ENCODE measurements at places on chromosomes 6 and 20.

- no peak for DNase-seq
Observed at GRCh38 chr6:121382467-121383121, 48.3 kb upstream of the TBC1D32 start.

DNA sequence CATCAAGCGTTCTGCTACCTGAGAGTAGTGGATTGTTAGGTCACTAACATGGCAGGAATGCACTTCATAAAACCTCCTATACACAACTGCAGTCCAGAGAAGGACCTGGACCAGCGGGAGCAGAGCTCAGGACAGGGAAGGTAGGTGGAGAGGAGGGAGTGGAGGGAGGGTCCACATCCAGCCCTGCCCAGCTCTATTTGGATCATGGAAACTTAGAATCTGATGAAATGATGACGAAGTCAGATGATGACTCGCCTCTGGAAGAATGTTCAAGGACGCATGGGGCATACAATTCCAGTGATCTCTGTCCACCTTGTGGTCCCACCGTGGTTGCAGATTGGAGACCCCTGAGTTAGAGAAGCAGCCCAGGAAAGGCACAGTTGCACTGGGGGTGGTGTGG, 68.8 kb downstream of the CLIC5 start:
- no peak for DNase-seq

DNA sequence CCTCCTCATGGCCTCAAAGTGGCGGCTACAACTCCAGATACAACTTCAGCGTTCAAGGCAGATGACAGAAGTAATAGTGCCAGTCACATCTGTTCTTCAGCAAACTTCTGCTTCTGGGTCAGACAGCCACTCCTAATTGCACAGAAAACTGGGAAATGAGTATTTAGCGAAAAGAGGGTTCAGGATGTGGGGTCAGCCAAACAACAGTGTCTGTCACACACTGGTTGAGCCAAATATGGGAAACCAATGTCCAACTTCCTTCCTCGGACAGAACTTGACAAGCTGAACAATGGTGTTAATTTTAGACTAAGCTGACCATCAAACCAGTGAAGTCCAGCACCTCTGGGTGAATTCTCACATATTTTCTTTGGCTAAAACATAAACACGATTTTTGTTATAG, 22.1 kb downstream of the NUDT3 start:
- no peak for DNase-seq

GRCh38 chr6:134674562-134674961, 275.3 kb downstream of the ALDH8A1 start:
- no peak for DNase-seq

DNA sequence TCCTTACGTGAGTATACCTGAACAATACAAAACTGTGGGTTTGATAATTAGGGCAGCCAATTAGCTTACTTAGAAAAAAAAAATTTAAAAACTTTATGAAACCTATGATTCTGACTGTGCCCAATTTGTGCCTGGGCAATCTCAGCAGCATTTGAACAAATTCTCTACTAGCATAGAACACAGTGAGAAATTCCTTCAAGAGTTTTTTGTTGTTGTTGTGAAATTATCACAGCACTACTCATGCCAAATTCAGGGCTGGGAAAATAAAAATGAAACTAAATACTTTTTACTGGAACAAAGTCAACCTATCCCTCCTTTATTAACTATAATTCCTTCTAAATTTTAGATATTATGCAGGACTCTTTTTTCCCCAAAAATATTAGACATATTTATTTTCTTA, 42.9 kb downstream of the POU3F2 start:
- no peak for DNase-seq

DNA sequence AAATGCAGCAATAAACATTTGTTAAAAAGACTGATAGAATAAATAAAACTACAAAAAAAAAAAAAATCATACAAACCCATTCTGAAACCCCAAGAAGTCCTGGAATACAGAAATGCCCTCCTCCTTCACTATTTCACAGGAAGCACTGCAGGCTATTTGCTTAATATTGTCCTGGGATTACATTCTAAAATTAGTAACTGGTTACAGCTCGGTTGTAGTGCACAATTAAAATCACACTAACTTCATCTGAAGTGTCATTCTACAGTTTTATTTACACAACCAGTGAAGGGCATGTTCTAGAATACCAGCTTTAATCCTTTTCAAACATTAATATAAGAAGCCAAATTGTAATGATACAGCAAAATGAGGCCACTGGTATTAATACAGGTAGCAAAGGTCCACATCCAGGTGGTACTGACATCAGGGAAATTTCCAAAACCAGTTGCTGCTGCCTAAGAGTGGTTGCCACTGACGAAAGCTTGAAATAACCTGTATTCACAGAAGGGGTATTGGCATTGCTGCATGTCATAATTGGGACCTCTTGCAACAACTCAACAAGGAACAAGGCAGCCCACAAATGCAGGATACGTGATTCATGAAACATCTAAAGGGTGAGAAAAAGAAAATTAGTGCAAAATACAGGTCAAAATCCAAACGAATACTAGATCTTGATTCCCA, 26.9 kb downstream of the AKIRIN2 start:
- no peak for DNase-seq

- no peak for DNase-seq
Observed at GRCh38 chr6:36973647-36974046, 12.3 kb downstream of the MTCH1 start.

DNA sequence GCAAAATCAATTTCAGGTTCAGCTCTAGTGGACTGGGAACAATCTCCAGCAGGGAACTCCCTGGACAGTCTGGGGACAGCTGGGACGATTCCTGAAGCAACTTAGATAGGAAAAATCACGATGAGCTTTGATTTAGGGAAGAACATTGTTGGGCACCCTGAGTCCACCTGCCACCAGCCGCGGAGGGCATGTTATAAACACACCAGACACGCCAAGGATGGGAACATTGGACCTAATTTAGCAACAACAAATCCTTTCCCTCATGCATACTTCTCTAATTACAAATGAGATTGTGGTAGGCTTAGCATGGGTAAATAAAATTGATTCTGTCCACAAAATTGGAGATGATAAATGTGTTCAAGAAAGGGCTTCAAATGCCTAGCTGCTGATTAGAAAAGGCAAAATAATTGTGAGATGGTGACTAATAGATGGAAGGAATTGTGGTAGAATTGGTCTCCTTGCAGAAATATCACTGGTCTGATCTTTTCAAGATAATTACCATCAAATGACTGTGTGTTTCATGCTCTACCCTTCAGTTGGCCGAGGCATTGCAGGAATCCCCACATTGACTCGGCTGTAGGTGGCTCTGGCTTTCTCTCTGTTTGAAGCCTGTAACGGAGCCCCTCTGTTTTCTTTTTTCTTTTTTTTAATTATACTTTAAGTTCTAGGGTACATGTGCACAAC, 6.1 kb upstream of the NANP start:
- no peak for DNase-seq

GRCh38 chr6:147392917-147393625, 115.4 kb upstream of the SAMD5 start:
- no peak for DNase-seq

DNA sequence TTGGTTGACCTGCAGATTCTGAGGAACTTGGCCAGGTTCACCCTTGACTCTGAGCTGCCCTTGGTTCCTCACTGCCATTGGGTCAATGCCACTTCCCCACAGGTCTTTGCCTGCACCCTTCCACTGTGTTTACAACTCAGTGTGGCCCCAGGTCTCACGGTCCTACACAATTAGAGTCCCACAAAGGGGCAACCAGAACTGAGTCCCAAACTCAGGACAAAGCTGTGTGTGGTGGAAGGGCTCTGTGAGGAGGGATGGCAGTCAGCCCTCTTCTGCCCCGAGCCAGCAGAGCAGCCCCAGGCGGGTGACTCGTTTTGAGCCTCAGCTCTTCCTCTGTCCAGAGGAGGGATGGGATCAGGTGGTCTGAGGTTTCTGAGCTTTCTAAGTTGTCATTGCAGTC, 69.5 kb downstream of the NPEPL1 start:
- no peak for DNase-seq

GRCh38 chr20:41910558-41910957, 292.4 kb upstream of the CHD6 start:
- DNase-seq, result no peak

DNA sequence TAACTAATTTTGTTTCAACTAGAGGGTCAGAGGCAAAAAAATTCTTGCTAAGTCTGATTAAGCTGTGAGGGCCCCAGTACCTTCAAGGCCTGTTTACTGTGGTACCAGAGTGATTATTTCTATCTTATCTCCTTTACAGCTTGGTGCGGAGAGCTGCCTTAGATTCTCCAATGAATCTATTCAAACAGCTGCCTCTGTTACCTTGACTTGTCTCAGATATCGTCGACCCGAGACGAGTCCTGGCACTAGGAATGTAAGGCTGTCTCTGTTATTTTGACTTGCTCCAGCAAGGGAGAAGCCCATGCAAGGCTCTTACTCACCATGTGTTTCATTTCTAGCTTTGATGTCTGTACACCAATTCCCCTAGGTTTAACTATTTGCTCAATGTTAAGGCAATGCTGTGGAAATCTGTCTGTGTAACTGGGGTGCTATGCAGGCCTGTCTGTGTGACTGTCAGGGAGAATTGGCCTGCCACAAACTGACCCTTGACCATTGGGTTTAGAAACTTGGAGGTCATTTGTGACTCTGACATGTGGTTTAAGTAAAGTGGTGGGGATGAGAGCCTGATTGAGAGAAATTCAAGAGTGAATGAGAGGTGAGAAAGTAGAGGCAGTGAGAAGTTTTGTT, 10.4 kb upstream of the FKBPL start:
- DNase-seq, result no peak

- DNase-seq, result no peak
Observed at GRCh38 chr6:150634176-150634963, 34.7 kb downstream of the PLEKHG1 start.

GRCh38 chr20:34389954-34390555, 27.0 kb downstream of the ITCH start:
- DNase-seq, result no peak

DNA sequence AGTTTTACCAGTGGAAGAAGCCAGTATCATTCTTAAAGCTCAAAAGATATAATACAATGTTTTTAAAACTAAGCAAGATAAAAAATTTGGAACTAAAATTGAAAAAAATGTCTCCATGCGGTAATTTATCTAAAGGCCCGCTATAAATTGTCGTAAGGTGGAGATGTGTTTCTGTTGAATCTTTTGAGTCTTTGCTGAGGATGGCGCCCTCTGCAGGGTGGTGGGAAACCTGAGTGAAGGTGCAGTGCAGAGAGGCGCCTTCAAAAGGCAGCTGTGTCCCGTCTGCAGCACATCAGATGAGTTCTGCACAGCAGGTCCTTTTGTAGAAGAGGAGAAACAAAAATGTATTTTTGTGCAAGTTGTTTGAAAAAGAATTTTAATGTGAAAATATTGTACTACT, 29.4 kb upstream of the KIF25 start:
- DNase-seq, result no peak

DNA sequence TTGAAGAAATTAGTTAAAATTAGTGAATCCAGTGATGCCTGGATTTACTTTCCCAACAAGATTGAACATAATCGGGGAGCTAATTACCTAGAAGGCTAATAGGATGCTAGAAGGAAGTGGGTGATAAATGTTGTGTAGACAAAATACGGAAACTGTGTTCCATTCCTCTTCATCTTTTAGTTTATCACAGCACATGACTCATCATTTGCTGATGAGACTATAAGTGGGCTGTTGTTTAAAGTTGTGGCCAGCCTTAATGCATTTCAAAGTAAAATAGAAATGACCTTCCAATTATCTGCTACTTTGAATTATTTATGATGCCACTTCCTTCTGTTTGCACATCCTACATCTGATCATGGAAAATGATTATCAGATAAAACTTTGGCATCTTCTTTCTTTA, 43.4 kb downstream of the OGFRL1 start:
- DNase-seq, result no peak

DNA sequence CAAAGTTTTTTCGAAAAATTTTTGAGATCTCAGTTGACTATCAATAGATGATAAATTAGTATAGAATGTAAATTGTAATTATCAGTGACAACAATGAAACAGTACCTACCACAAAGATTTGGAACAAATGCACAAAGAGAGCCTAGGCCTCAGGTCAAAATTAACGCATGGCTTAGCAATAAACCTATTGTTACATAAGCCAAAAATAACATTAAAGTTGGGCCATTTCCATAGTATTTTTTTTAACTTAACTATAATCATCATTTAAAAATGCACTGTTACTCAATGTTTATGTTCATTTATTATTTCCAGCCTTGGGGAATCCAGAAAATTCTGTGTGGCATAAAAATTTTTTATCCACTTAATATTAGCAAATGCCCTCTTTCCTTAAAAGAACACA, 117.0 kb downstream of the EPB41L2 start:
- DNase-seq, result no peak

- DNase-seq, result no peak
Observed at GRCh38 chr6:79570129-79571029, 33.1 kb upstream of the LCA5 start.

- no peak for DNase-seq
Observed at GRCh38 chr6:5274231-5274630, 12.9 kb downstream of the FARS2 start.

GRCh38 chr6:170222498-170223471, 68.1 kb downstream of the DLL1 start:
- no peak for DNase-seq

DNA sequence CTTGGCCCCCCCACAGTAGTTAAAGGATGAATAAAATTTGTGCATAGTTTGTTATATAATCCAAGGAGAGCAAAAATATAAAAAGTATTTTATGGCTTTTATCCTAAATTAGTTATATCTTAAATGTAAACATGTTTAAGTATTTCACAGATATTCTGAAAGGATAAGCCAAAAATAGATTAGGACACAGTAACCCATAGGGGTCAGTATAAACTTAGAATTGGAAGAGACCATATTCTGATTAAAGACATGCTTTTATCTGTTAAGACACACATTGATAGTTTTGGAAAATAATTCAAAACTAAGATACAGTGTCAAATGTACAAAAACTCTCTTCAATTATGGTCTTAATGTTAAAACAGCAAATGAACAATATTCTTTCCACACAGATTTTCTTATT, 4.5 kb upstream of the SERINC1 start:
- DNase-seq, result no peak

GRCh38 chr6:118770112-118770788, 118.9 kb upstream of the CEP85L start:
- DNase-seq, result no peak

DNA sequence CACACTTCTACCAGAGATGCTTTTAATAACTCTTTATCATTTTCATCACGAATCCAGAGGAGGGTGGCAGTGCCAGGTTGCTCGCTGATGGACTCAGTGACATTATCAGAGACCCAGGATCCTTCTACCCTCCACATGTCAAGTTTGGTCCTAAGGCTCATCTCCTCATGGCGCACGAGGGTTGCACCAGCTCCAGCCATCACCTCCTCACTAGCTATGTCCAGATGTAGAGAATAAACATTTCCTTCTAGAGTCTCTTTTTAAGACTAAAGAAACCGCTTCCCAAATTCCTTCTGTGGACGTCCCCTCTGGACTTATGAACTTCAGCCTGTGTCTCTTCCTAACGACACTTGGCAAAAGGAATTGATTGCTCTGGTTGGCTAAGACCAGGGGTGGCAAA, 178.7 kb downstream of the BMP7 start:
- no peak for DNase-seq

GRCh38 chr6:101799531-101799930, 406.0 kb downstream of the GRIK2 start:
- DNase-seq, result no peak

All from stimulated activated CD8-positive, alpha-beta memory T cell treated with anti-CD3 and anti-CD28 coated beads, Interleukin-15, amount 100 ng/mL, for 4 hours (primary cell).